ENCODE measurements at places on chromosomes 13 and 19. TPM values are rescaled to one million over a fixed set of nuclear protein-coding genes. Genes with fewer than 3 reads are reported as not detected.
A peak's percentile ranks its signal among the peaks of the same experiment; 100 is the strongest.

The ZNF320 gene
- total RNA-seq: 11.2 TPM

The CNMD gene
- total RNA-seq: not detected

The EXOC3L2 gene
- not detected for total RNA-seq

The CEACAM21 gene
- not detected for total RNA-seq

The VWA8 gene
- 21.4 TPM for total RNA-seq

The DHX34 gene
- total RNA-seq: 10.9 TPM

The FCHO1 gene
- total RNA-seq: not detected

- H3K27ac ChIP-seq: no peak overlapping the region
- H3K4me3 ChIP-seq: no peak overlapping the region
- H3K27me3 ChIP-seq: no peaks in the 10 kb centered on the region
Measured at GRCh38 chr19:50178320-50178719, 15.2 kb upstream of the IZUMO2 start.

- no peak overlapping the region for H3K4me3 ChIP-seq
- H3K27ac ChIP-seq: no peak overlapping the region
- H3K4me1 ChIP-seq: no peaks in the 10 kb centered on the region
- peaks cover 15% of the 10 kb centered on the region for H3K27me3 ChIP-seq
- H3K36me3 ChIP-seq: no peaks in the 10 kb centered on the region
Measured at GRCh38 chr19:41839211-41839610, 5.3 kb downstream of the LYPD4 start.

- peaks cover 9% of the 10 kb centered on the region for H3K4me1 ChIP-seq
- H3K36me3 ChIP-seq: no peaks in the 10 kb centered on the region
- H3K27ac ChIP-seq: no peak overlapping the region
- no peak overlapping the region for H3K4me3 ChIP-seq
- peaks cover 47% of the 10 kb centered on the region for H3K27me3 ChIP-seq
Measured at GRCh38 chr19:50331994-50332243, 2.7 kb upstream of the KCNC3 start.

GRCh38 chr19:49939721-49940481, 10.6 kb upstream of the NUP62 start:
- H3K36me3 ChIP-seq: no peaks in the 10 kb centered on the region
- H3K27ac ChIP-seq: no peak overlapping the region
- peak; percentile 38 for DNase-seq
- no peak overlapping the region for H3K4me3 ChIP-seq
- H3K4me1 ChIP-seq: no peaks in the 10 kb centered on the region

DNA sequence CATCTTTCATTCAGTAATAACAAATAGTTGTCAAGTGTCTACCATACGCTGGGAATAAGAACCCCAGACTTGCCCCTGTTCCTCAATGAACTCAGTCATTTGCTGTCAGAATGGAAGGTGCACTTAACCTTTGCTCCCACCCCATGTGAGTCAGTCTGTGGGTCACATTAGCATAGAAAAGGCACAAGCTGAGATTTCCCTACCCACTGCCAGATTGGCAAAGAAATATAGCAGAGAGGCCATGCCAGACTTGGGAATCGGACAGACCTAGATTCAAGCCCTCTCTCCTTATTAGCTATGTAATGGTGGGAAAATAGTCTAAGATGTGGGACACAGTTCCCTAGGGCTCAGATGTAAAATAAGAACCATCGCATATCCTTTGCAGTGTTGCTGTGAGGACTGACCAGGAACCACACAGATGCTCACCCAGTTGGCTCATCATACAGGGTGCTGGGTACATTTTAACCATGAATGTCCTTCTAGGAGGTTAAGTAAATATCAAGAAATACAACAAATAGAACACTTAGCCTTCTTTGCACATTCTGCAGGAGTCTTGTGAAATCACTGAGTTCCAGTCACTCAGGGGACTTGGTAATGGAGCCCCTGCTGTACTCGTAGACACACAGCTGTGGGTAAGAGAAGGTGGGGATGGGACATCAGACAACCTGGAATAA, 218.2 kb downstream of the FGF14 start:
- no peak for DNase-seq
- no peaks in the 10 kb centered on the region for H3K4me1 ChIP-seq
- H3K27me3 ChIP-seq: no peaks in the 10 kb centered on the region
- no peak overlapping the region for H3K4me3 ChIP-seq

DNA sequence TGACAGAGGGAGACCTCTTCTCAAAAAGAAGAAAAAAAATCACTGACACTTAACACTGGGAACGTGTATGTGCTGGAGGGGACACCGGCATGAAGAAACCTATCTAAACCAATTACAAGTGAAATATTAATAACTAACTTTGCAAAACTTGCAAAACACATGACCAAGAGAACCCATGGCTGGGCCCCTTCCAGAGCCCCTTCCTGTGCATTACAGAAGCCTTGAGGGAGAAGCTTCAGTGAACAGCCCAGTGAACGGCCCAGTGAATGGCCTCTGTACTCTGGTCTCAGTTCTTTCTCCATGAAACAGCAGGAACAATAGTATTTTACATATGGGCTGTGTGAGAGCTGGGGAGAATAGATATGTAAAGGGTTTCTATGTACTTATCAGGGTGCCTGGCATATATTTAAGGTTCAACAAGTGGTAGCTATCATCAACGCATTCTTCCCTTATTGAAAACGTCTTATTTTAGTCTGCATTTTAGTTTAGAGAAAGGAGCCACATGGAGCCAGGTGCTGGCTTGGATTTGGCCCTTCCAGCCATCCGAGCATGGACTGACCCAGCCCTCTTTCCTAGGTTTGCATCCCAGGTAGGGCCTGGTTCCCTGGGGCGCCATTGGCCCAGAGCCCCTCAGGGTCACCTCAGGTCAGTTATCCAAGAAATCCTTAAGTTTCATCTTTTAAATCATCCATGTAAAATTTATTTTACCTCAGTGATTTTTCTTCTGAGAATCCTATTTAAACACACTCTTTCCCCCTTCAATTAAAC, 54.5 kb downstream of the CCDC70 start:
- peak; percentile 62 for DNase-seq
- no peaks in the 10 kb centered on the region for H3K36me3 ChIP-seq
- H3K27ac ChIP-seq: no peak overlapping the region
- no peak overlapping the region for H3K4me3 ChIP-seq

DNA sequence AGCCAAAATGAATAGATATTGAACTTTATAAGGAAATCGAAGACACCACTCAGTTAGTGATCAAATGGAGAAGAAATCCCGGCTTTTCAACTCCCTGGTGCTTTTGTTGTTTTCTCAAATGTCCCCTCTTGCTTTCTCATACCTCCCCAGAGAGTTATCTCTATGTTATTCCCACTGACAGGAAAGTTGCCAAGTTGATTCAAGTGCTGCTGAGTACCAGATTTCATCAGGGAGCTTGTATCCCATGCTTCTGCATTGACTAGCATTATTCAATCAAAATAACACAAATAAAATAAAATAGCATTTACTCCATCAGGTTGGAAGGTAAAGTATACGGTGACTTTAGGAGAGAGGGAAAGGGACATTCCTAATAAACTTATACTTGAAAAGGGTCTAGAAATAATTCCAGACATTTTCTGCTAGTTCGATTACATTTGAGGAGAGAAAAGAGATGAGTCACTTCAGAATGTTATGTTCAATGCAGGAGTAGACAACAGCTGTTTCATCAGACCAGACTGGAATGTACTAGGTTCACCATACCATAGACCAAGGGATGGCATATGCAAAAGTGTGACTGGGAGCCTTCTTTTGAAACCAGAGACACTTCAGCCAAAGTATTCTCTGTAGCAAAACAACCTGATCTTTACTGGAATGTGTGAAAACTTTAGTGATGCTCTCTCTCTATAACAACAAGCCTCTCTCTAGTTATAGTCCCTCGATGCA, 397.8 kb downstream of the FGF14 start:
- H3K27ac ChIP-seq: no peak overlapping the region
- DNase-seq: no peak
- no peak overlapping the region for H3K4me3 ChIP-seq
- no peaks in the 10 kb centered on the region for H3K36me3 ChIP-seq

GRCh38 chr19:44607049-44607448, 6.3 kb upstream of the IGSF23 start:
- no peak overlapping the region for H3K27ac ChIP-seq
- H3K36me3 ChIP-seq: no peaks in the 10 kb centered on the region

DNA sequence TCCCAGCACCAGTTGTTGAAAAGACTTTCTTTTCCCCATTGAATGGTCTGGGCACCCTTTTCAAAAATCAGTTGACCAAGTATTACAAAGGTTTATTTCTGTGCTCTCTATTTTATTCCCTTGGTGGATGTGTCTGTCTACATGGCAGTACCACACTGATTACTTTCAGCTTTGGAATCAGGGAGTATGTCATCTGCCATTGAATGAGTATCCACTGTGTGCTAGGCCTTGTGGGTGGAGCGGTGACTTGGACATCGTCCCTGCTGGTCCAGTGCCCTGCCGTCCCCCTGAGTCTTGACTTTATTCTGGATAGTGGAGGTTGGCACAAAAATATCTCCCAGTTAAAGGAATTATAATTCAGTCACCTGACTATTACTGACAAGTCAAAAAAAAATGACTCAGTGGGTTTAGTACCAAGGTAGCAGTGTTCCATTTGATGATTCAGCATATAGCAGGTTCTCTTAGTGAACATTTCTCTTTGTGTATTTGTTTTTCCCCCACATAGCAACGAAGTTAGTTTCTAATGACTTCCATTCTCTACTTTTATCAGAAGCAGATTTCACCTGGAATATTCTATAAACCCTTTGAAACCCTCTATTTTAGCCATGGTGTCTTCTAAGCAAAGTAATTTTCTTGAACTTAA, 3.9 kb downstream of the UPF3A start:
- peak overlapping the region; percentile 85 for H3K27ac ChIP-seq
- DNase-seq: peak; percentile 52
- H3K27me3 ChIP-seq: no peaks in the 10 kb centered on the region
- H3K4me1 ChIP-seq: peaks cover 38% of the 10 kb centered on the region

- no peaks in the 10 kb centered on the region for H3K36me3 ChIP-seq
- H3K27me3 ChIP-seq: no peaks in the 10 kb centered on the region
Measured at GRCh38 chr13:98809345-98809777, 56.9 kb upstream of the SLC15A1 start.
